ENCODE measurements at places on chromosomes 4 and X. TPM values are rescaled to one million over a fixed set of nuclear protein-coding genes. Genes with fewer than 3 reads are reported as not detected.

GRCh38 chr4:181939199-181939945, 303.8 kb upstream of the TENM3 start:
- DNase-seq, result peak; percentile 32

GRCh38 chr4:125483278-125483677, 168.5 kb downstream of the FAT4 start:
- DNase-seq, result no peak

DNA sequence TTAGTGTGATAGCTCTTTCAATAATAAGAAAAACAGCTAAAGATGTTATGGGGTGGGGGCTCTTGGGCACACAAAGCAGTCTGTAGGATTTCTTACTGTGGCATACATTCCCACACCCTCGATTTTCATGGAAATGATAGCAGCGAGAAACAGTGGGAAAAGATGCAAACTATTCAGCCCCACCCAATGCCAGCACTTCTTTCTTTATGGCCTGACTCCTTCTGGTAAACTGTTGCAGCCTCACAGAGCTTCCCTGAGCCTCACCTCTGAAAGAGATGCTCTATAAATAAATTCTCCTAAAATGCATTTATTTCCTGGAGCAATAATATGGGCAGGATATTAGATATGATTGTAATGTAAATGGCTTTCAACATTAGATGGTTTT, 910 bp downstream of the ANK2 start:
- no peak for DNase-seq

- no peak for DNase-seq
Measured at GRCh38 chr4:23922541-23923111, 32.8 kb upstream of the PPARGC1A start.

- no peak for DNase-seq
Measured at GRCh38 chr4:38491854-38492478, 172.0 kb upstream of the KLF3 start.

- no peak for DNase-seq
Measured at GRCh38 chr4:25370242-25370641, 6.8 kb upstream of the ANAPC4 start.

- no peak for DNase-seq
Measured at GRCh38 chr4:3352505-3352904, 59.7 kb downstream of the RGS12 start.

DNA sequence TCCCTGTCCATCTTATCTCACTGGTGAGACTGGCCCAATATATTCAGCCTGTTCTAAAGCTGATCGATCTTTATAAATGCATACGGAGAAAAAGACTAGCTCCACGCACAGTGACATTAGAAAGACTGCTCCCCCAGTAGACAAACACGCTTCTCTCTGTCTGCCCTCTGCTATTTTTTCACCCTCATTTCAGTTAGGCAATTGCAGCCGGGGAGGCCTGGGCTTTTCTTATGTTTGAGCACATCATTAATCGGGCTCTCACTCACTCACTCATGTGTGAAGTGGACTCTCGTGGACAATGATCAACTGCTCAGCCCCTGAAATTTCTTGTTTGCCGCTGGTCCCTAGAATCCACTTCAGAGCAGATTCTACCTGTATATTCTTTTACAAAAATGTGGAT, 824.7 kb upstream of the TENM3 start:
- DNase-seq, result no peak

GRCh38 chr4:8593264-8594096, 915 bp downstream of the CPZ start:
- no peak for DNase-seq

DNA sequence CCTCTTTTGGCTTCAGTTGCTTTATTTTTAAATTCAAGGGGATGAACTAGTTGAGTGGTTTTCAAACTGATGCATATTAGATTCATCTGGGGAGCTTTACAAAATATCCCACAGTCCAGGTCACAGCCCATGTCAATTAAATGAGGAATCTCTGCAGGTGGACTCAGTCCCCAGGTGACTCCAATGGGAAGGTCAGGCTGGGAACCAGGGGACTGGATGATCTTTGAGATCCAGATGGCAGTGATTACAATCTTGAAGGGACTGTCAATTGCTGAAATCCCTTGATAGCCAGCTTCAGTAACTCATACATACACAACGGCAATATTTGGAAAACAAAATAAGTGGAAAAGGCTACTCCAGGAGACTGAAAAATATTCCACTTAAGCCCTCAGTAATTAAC, 7.0 kb downstream of the ADH1B start:
- no peak for DNase-seq

DNA sequence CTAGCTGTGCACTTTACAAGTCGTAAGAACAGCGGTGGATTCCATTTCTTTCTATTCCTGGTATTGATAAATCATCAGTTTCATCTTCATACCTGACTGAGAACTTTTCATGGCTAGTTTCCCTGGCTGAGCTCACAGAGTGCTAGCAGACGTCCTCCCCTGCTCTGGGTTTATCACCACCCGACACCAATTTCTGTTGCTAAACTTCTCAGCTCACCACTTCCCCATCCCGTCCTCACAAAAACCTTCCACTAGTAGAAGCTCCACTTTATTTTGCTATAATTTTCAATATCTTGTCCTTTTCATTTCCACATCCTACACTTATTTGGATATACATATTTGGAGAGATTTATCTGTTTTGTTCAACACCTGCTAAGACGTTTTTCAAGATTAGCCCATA, 869.4 kb upstream of the FRG1 start:
- DNase-seq, result no peak

DNA sequence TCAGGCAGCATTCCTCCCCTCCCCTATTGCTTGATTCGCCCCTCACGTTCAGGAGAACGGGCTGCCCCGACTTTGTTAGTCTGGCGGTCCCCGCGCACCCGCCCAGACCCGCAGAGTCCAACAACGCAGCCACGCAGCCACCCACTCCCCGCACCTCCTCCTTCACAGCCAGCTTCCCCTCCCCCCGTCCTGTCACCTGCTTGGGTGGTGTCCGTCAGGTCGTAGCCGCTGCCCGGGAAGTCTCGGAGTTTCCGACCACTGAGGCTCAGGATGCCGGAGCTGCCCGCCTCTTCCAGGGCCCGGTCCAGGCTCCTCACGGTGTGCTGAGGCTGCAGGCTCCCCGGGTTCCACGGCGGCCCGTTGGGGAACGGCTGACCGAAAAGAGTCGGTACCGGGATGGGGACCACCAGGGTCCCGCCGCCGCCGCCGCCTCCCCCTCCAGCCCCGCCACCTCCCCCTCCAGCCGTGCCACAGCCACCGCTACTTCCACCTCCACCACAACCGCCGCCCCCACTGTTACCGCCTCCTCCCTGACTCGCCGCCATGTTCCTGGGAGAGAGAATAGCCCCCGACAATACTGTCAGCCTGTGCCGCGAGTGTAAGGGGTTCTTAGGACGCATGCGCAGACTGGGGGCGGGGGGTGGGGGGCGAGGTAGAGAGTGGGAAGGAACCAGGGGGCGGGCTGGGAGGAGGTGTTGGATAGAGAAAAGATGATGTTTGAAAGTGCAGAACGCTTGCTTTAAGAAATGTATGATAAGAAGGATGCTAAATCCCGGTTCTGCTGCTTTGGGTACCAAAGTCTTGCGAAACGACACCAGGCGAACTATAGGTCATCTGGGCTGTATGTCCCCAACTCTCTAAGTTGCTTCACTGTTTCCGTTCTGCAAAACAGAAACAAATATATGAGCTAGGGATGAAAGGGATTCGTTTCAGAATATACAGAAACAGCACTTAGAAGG, at the start of gene LRCH2:
Gene LRCH2, minus strand, starts transcription at position 600 of the 959 bp plus-strand sequence. Its CDS starts 55 bp downstream, at position 545.
- peak; percentile 76 for DNase-seq

GRCh38 chrX:154020536-154021115, 924 bp upstream of the IRAK1 start:
- DNase-seq, result no peak

DNA sequence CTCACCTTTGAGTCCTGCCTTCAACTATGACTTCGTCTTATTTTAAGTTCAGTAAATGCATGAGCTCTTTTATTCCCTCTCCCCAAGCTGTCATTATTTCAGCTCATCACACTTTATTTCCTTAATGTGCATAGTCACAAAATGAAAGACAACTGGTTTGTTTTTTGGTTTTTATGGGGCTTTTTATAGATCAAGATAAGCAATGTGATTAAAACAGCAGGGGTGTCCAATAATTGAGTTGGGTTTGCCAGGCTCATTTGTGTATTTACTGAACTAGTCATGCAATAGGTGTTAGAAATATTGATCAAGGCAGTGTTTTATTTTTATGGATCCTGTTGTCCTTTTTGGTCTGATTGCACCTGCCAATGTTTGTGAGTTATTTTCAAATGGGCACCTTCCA, 102.2 kb downstream of the FRMPD4 start:
- DNase-seq, result no peak

DNA sequence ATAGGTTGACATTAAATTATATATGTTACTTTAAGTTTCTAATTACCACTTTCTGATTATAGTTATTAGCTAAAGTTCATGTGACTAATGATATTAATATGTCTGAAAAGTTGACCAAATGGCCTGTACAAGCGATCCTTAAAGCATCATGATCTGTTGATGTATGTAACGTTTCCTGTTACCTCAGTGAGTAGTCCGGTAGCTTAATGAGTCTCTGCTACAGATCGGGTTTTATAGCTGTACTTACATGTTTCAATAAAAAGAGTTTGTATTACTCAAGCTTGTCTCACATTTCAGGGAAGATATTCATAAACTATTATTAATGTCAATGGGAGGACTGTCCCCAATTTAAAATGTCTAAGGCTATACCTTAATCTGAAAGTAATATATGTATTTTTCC, 246.3 kb downstream of the PPP3CA start:
- no peak for DNase-seq

- no peak for DNase-seq
Measured at GRCh38 chr4:23805450-23805851, 84.4 kb downstream of the PPARGC1A start.

GRCh38 chr4:62226082-62226481, 1026.0 kb downstream of the ADGRL3 start:
- DNase-seq, result no peak

DNA sequence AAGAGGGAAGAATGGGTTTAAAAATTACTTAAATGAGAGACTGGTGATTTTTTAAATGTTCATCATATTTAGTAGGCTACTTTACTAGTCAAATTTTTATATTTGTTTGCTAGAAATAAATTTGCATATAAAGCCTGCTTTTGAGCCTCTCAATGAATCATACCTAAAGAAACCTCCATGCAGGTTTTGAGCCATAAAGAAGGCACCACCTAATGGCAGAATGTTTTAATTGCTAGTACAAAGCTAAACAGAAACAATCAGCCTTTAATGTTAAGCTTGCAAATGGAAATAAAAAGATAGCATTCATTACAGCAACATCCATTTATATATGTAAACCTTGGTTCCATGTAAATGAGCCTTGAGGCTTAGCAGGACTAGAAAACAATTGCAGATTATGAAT, 989.7 kb downstream of the CCSER1 start:
- DNase-seq, result no peak

GRCh38 chr4:93061826-93062225, 758.1 kb downstream of the GRID2 start:
- no peak for DNase-seq

DNA sequence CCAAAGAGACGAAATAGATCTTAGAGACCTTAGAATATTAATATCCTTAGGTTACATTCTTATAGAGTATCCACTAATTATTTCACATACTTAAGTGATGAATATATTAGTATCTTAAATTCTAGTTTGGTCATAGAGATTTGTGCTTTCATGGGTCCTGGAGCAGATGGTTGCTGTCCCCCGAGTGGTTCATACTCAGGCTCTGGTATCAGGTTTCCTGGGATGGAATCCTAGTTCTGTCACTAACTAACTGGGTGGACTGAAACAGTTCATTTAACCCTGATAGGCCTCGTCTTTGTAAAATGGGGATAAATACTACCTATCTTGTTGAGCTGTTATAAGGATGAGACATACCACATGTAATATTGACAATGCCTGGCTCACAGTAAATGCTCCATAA, 264.6 kb downstream of the TENM3 start:
- DNase-seq, result no peak

Gene TRIM75
- 0.10 TPM for polyA plus RNA-seq

Gene GALNTL6
- polyA plus RNA-seq, result 2.9 TPM

Gene GYG2
- 3.0 TPM for polyA plus RNA-seq

Gene ADH1C
- polyA plus RNA-seq, result 7.0 TPM

Gene GPRASP1
- 9.8 TPM for polyA plus RNA-seq

Gene GPC3
- 291 TPM for polyA plus RNA-seq

Gene ABLIM2
- 16.0 TPM for polyA plus RNA-seq

Gene SLC26A1
- 6.0 TPM for polyA plus RNA-seq

Data from hindlimb muscle (tissue), 1 donor.